ENCODE measurements at places on chromosomes 4 and X.

DNA sequence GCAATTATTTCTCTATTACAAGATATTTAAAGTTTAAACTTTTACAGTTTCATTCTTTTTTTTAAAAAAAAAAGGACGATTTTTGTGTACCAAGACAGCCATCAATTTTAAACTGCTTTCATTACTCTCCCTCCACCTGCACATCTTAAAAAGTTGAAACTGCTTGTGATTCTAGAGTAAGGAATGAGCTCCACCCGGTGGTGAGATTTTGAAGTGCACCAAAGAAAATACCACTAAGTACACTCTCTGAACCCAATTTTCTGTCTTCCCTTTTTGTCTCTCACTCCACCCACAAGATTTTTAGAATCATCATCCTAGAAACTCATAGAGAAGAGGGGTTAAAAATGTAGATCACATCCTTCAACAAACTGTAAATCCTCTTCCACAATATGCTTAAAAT is 91.3 kb upstream of the WDR44 start:
- peak; percentile 23 for DNase-seq

DNA sequence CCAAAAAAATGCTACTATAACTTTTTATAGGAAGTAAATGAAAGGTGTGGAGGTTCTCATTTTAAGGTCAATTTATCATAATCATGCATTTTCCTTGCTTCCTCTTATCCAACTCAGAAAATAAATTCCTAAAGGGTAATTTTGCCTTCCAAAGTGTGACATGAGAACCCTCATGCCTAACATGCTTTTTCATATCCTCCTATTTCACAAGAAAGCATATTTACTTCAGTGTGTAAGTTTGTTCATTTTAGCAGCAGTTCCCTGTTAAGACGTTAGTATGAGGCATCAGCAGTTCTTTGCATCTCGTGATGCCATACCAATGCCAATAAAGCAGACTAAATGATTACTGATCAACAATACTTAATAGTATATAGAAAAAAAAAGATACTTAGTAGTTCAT is 18.4 kb downstream of the WDFY3 start:
- peak; percentile 25 for DNase-seq

DNA sequence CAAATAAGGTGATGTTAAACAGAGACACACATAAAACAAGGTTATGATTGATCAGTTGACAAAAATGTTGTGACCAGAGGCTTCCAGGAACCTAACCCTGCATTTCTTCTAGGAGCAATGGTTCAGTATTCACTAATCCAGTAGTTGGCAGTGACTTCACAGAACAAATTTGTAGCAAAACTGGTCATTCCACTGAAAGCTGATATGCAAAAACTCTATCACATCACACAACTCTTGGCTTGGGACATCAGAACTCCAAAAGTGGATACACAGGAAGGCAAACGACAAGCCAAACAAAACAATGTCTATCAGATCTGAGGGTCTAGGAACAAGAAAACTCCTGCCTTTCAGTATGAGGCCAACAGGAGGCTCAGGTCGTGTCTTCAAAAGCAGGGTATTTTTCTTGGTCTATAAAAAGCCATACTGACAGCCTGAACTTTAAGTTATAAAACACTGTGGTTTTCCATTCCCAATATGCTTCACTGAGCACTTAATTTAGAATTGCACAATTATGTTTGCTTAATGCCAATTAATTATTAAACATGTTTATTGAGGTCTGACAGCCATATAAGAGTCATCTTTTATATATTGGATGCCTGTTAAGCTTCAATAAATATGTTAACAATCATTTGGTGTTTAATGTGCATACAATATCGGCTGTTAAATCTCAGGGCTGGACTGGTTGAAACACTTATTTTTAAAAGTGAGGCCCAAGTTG is 45.6 kb downstream of the SOD3 start:
- DNase-seq = no peak

- no peak for DNase-seq
These were observed 9.6 kb downstream of the ZAR1 start for GRCh38 chr4:48499551-48500066.

DNA sequence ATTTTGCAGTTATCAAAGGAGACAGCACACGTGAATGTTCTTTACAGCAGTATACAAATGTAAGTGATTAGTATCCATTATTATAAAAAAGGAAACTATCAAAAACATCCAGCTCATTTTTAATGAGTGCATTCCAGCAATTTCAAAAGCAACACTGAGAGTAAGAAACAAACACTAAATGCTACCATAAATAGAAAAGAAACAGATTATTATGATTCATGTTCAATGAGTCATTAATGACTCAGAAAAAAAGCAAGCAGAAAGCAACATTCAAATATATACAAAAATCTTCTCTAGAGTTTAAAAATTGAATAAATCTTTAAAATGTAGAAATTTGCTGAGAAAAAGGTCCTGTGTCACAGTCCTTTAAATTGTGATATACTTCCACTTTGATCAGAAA is 346.5 kb upstream of the FMR1 start:
- DNase-seq = peak; percentile 21

- no peak for DNase-seq
These were observed 158.5 kb downstream of the NSUN7 start for GRCh38 chr4:40908297-40908696.

DNA sequence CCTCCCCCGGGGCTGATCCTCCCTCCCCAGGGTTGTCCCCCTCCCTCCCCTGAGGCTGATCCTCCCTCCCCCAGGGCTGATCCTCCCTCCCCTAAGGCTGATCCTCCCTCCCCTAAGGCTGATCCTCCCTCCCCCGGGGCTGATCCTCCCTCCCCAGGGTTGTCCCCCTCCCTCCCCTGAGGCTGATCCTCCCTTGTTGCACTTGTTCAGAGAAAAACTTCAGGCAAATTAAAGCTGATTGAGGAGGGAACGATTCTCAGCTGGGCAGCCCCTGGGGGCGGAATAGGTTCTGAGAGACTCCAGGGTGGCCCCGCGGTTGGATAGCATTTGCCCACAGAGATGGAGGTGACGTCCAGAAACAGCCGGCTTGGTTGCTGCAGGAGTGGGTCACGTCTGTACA is 110.7 kb upstream of the ADRA2C start:
- no peak for DNase-seq

DNA sequence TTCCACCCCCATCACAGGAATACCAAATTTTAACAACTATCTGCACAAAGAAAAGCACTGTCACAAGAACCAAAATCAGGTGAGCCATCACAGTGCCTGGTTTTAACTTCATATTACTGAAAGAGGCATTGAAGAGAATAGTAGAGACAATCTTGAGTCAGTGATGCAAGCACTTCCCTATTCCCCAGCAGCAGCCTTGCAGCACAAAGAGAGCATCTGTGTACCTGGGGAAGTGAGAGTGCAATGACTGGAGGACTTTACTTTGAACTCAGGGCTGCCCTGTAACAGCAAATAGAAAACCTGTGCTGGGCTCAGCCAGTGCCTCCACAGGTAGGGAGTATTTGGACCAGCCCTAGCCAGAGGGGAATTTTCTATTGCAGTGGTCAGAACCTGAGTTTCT is 361.8 kb downstream of the TEX13C start:
- no peak for DNase-seq

DNA sequence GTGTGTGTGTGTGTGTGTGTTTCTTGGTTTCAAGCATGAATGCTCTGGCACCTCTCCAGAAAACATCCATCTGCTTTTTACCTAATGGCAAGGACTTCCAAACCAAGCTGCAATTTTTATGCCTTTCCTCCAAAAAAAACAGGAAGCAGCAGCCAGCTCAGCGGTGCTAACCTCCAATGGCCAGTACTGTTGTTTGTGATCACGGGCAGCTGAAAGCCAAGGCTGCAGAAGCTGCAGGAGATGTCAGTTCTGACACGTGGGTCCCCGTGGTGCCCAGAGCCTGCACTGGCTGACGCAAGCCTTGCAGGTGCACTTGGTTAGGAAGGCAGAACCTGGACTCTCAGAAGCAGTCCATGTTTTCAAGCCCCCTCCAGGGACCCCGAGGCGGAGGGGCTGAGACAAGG is 313.6 kb upstream of the DDX53 start:
- peak; percentile 63 for DNase-seq

- DNase-seq = no peak
These were observed 5.9 kb downstream of the NOX1 start for GRCh38 chrX:100868273-100868672.

GRCh38 chr4:177718514-177718913 is 276.3 kb upstream of the AGA start:
- no peak for DNase-seq

DNA sequence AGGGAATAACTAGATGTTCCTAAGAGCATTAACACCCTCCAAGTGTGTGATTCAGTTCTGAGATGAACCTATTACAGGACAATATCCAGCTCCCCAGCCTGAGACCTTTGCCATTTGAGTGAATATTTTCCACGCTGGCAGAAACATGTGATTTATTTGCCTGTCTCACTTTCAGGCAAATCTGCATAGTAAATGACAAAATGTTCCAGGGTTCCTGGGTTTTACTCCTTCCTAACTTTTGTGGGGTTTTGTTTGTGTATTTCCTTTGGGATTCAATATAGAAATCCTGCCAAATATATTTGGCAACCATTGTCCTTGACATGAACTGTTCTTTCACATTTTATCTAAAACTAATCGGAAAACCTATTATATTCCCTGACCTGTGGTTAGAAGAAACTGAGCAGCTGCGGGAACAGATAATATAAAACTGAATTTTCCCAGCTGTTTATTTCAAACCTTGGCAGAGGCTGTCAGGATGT is 12.5 kb downstream of the F8 start:
- DNase-seq = no peak

- DNase-seq = peak; percentile 79
These were observed 136.1 kb upstream of the WDFY3 start for GRCh38 chr4:85102606-85103005.

- peak; percentile 14 for DNase-seq
These were observed 46.0 kb downstream of the TFDP3 start for GRCh38 chrX:133171962-133172708.
